Breast epithelium (tissue), 4 donors: ENCODE measurements at places on chromosomes 4 and X. TPM values are rescaled to one million over a fixed set of nuclear protein-coding genes. Genes with fewer than 3 reads are reported as not detected.
A peak's percentile ranks its signal among the peaks of the same experiment; 100 is the strongest.

ASB5 gene
- total RNA-seq: not detected

DNA sequence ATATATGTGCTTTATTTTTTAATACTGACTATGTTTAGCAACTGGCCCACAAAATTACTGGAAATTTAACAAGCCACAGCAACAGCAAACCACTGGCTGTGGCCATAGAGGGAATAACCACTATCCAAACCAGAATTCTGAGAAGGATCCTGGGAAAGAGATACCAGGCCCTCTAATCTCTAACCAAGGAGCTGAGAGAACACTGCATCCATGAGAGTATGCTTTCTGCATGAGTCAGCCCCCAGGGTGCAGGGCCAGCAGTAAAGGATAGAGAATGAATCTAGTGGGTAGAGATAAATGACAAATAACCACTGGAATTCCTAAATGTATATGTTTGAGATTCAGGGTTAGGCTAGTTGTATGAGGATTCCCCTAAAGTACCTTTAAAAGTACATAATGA, 221.8 kb downstream of the KIT start:
- no peaks in the 10 kb centered on the region for H3K36me3 ChIP-seq
- no peak overlapping the region for H3K4me3 ChIP-seq
- no peak for DNase-seq
- no peaks in the 10 kb centered on the region for H3K27me3 ChIP-seq

MAGEA9 gene
- total RNA-seq: not detected

RBM3 gene
- 152 TPM for total RNA-seq

DNA sequence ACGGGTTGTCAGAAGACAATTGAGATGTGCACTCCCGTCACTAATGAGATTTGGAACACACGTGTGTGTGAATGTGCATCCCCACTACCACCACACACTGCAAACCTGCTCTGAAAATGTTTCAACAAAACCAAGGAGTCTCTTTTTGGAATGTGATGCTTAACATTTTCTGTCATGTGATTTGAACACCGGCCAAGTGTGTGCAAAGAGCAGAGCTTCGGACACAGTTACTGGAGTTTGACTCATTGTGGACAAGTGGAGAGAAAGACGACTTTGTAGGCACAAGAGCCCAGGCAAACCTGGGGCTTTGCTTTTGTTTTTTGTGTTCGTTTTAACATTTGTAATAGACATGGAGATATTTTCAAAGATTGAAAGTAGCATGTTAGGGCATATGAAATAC, 49.2 kb downstream of the CCKAR start:
- H3K4me1 ChIP-seq: no peaks in the 10 kb centered on the region
- no peak overlapping the region for H3K27ac ChIP-seq
- no peak overlapping the region for H3K4me3 ChIP-seq
- no peaks in the 10 kb centered on the region for H3K27me3 ChIP-seq

GRCh38 chr4:125789023-125789422, 474.3 kb downstream of the FAT4 start:
- H3K27me3 ChIP-seq: no peaks in the 10 kb centered on the region
- H3K4me3 ChIP-seq: no peak overlapping the region
- H3K4me1 ChIP-seq: no peaks in the 10 kb centered on the region
- DNase-seq: no peak
- no peaks in the 10 kb centered on the region for H3K36me3 ChIP-seq

RS1 gene
- not detected for total RNA-seq

GRCh38 chr4:117801756-117802155, 232.5 kb upstream of the NDST3 start:
- H3K4me3 ChIP-seq: no peak overlapping the region
- no peaks in the 10 kb centered on the region for H3K4me1 ChIP-seq

- DNase-seq: no peak
- H3K4me3 ChIP-seq: no peak overlapping the region
- no peaks in the 10 kb centered on the region for H3K27me3 ChIP-seq
These were observed 833.6 kb upstream of the AGA start for GRCh38 chr4:178275671-178276360.

CPE gene
- 129 TPM for total RNA-seq

GRCh38 chr4:87060957-87061356, 126.1 kb downstream of the AFF1 start:
- H3K36me3 ChIP-seq: no peaks in the 10 kb centered on the region
- DNase-seq: no peak
- H3K4me1 ChIP-seq: peaks cover 16% of the 10 kb centered on the region
- H3K4me3 ChIP-seq: no peak overlapping the region
- no peaks in the 10 kb centered on the region for H3K27me3 ChIP-seq
- peak overlapping the region; percentile 61 for H3K27ac ChIP-seq

- no peak overlapping the region for H3K27ac ChIP-seq
- H3K4me1 ChIP-seq: no peaks in the 10 kb centered on the region
- no peaks in the 10 kb centered on the region for H3K36me3 ChIP-seq
- no peak overlapping the region for H3K4me3 ChIP-seq
- DNase-seq: no peak
These were observed 25.5 kb downstream of the HPGD start for GRCh38 chr4:174496631-174497432.

DNA sequence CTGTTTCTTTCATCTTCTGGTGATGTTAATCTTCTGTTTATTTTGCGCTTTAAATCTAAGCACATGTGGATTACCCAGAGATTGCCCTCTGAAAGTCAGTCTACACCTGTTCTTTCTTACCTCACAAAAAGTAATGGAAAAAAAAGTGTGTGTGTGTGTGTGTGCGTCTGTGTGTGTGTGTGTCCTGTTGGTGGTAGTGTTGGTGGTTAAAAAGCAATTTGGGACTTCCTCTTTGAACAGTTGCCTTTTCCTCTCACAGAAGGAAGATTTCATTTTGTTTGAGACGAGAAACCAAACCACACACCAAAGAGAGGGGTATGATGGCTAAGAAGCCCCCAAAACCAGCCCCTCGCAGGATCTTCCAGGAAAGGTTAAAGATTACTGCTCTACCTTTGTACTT, at the start of gene STAP1:
STAP1 (plus strand) TSS at position 235 of the 400 bp plus-strand sequence; CDS start at position 318, 83 bp downstream.
- H3K27me3 ChIP-seq: no peaks in the 10 kb centered on the region
- H3K36me3 ChIP-seq: no peaks in the 10 kb centered on the region
- DNase-seq: no peak
- no peaks in the 10 kb centered on the region for H3K4me1 ChIP-seq

FGFBP2 gene
- total RNA-seq: 6.4 TPM

- no peak overlapping the region for H3K4me3 ChIP-seq
- H3K36me3 ChIP-seq: no peaks in the 10 kb centered on the region
- DNase-seq: no peak
These were observed 11.5 kb downstream of the STK26 start for GRCh38 chrX:132034648-132035047.

PABPC1L2A gene
- not detected for total RNA-seq

DNA sequence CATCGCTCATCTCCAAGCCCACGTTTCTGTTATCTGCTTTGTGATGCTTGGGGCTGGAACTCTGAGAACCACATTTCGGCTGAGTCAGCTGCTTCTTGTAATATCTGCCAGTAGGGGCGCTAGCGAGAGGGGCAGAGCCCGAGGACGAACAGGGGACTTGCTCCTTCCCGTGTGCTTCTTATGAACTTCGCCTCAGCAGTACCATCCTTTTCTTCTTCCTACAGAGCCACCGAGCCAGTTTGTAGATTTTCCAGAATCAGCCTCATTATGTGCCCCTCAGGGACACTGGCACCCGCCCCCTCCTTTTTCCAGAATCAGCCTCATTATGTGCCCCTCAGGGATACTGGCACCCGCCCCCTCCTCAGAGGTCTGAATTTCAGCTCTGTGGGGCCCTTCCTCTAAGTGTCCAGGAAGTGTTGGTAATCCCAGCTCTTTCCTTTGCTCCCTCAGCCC, 441.7 kb upstream of the RASGEF1B start:
- DNase-seq: no peak
- no peaks in the 10 kb centered on the region for H3K4me1 ChIP-seq
- no peak overlapping the region for H3K4me3 ChIP-seq
- H3K27ac ChIP-seq: no peak overlapping the region
- H3K36me3 ChIP-seq: no peaks in the 10 kb centered on the region

CYSLTR1 gene
- 3.6 TPM for total RNA-seq

GRCh38 chrX:153060095-153060445, 3.8 kb downstream of the PNMA3 start:
- H3K36me3 ChIP-seq: no peaks in the 10 kb centered on the region
- no peak overlapping the region for H3K4me3 ChIP-seq
- no peaks in the 10 kb centered on the region for H3K27me3 ChIP-seq

OPN1LW gene
- total RNA-seq: not detected

DNA sequence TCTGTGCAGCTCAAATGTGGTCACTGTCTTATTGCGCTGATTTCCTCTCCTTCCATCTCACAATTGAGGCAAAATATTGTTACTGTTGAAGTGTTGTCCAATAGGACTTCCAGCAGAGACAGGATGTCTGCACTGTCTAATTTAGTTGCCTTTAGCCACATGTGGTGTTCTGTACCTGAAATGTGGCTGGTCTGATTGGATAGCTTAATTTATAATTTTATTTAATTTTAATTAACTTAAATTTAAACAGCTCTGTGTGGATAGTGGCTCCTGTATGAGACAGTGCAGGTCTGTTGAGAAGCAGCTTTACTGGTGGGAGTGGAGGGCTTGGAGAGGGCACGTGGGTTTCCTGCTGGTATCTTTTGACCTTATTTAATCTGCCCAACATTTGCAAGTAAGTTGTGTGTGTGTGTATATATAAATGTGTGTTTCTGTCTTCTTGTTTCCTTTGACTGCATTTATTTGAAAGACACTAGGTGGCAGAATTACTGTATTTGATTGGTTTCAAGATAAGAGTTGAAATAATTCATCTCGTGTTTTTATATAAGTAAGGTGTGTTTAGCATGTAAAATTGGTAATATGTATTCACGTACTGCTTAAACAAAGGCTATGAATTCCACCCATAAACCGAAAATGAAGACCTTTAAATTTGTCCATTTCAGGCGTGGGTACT, 55.3 kb upstream of the MSANTD1 start:
- H3K27me3 ChIP-seq: no peaks in the 10 kb centered on the region
- H3K4me3 ChIP-seq: no peak overlapping the region
- H3K36me3 ChIP-seq: no peaks in the 10 kb centered on the region
- no peak for DNase-seq
- no peak overlapping the region for H3K27ac ChIP-seq
- no peaks in the 10 kb centered on the region for H3K4me1 ChIP-seq

GRCh38 chrX:134660627-134661026, 2.4 kb upstream of the PLAC1 start:
- no peaks in the 10 kb centered on the region for H3K4me1 ChIP-seq
- no peaks in the 10 kb centered on the region for H3K36me3 ChIP-seq
- no peak for DNase-seq

OPRPN gene
- total RNA-seq: 1.0 TPM

CYTL1 gene
- total RNA-seq: 0.66 TPM

DNA sequence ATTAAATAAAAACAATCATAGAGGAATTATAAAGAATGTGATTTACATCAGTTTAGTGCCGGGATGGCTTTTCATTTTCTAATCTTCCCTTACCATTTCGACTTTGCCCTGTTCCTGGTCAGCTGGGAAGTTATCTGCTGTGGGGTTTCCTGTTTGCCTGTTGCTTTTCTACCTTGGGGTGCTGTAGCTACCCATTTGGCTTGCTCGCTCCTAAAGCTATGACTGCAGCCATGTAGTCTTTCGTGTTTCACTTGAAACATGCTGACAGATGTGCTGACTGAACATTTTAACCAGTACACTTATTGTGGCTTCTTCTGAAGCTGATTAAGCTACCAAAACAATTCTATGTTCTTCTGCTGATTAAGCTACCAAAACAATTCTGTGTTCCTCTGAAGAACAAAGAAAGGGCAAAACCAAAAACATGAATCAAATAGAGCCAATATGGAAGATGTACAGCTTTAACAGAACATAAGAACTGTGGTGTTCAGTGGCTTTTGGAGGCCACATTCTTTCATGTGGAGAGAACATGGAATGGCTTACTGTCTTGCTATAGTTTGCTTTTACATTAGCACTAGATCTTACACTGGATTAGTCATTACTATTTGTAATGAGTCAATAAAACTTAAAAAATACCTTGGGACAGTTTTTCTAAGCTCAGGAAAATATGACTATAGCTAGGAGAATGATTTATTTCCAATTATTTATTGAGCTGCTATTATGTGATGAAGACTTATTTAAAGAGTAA, 440.4 kb downstream of the SPRY1 start:
- H3K27ac ChIP-seq: peak overlapping the region; percentile 22
- no peaks in the 10 kb centered on the region for H3K4me1 ChIP-seq
- H3K4me3 ChIP-seq: no peak overlapping the region

SRD5A3 gene
- total RNA-seq: 20.3 TPM

CT45A8 gene
- not detected for total RNA-seq

SYTL5 gene
- total RNA-seq: 10.0 TPM

GRCh38 chr4:46730075-46730474, 179.0 kb downstream of the COX7B2 start:
- no peaks in the 10 kb centered on the region for H3K4me1 ChIP-seq
- no peaks in the 10 kb centered on the region for H3K36me3 ChIP-seq
- DNase-seq: no peak

DNA sequence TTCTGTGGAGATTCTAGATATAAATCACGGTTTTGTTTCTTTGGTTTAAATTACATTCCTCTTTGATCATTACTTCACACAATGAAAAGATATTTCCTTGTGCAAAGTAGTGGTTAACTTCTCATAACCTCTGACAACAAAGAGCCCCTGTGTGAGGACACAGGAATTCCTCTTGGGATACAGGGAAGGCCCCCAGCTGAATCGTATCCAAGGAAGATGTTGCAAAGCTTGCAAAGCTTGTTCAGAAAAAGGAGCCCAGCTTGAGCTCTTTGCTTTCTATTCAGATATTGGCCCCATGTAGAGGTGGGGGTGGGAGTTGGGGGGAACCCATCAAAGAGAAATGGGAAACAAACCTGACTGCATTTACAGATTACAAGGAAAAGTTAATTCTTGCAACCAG, 145.7 kb downstream of the RELL1 start:
- no peak overlapping the region for H3K4me3 ChIP-seq
- no peaks in the 10 kb centered on the region for H3K27me3 ChIP-seq
- H3K4me1 ChIP-seq: no peaks in the 10 kb centered on the region
- DNase-seq: no peak
- no peak overlapping the region for H3K27ac ChIP-seq

MAGEA2 gene
- not detected for total RNA-seq

TSPYL2 gene
- total RNA-seq: 63.4 TPM

DNA sequence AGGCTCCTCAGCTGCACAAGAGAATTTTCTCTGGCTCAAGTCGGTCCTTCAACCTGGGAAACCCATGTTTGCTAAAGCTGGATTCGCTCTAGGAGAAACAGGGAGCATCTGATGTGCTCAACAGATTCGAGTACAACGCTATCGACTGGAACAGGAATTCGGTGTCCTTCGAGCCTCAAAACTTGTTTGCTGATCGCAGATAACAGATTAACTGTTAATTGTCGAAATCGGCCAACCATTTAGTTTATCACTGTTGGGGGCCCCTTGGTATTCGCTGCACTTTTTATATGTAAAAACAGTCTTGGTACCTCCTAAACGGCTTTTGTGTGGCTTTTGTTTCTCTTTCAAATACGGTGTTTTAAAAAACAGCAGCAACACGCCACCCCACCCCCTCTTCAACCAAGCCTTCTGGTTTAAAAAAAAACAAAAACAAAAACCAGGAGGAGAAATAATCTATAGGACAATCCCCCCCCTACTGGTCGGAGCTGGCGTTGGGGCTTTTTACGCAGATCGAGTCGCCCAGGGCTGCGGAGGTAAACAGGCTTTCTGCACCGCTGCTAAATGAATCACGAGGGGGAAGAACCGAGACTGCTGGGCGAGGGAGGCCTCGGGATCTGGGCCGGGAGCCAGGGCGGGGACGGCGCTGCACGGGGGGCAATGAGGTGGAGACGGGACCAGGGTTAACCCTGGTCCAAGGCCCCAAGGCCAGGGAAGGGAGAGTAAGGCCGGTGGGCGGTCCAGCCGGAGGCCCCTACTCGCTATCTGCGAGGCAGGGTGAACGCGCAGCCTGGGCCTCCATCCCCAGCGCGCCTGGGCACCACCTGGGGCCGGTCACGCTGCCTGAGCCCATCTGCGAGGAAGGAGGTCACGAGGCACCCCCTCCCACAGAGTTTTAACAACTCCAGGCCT, 71.7 kb upstream of the BCOR start:
- H3K27me3 ChIP-seq: peaks cover 91% of the 10 kb centered on the region
- no peaks in the 10 kb centered on the region for H3K36me3 ChIP-seq
- no peak overlapping the region for H3K4me3 ChIP-seq
- no peaks in the 10 kb centered on the region for H3K4me1 ChIP-seq
- DNase-seq: no peak

LANCL3 gene
- total RNA-seq: 0.16 TPM
